ENCODE measurements at places on chromosomes 2 and 18.

GRCh38 chr18:32577561-32577960 lies 106.9 kb upstream of the GAREM1 start:
- DNase-seq = no peak

DNA sequence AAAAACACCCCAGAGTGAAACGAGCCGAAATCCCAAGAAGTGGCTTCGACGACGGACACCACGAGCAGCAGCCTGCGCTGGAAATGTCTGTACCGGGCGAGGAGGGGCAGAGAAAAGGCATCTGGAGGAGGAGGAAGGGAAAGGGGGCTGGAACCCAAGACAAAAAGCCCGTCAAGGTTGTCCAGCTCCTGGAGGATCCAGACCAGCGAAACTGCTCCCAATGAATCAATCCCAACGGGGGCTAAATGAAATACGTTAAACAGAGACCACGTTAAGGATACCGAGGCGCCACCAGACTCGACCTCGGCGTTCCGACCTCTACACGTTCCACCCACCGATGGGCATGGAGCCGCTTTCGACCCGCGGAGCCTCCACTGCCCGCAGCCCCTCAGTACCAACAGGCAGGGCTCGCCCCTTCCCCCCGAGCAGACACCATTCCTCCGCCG lies 400 bp downstream of the CCDC88A start:
- DNase-seq = peak; percentile 25

DNA sequence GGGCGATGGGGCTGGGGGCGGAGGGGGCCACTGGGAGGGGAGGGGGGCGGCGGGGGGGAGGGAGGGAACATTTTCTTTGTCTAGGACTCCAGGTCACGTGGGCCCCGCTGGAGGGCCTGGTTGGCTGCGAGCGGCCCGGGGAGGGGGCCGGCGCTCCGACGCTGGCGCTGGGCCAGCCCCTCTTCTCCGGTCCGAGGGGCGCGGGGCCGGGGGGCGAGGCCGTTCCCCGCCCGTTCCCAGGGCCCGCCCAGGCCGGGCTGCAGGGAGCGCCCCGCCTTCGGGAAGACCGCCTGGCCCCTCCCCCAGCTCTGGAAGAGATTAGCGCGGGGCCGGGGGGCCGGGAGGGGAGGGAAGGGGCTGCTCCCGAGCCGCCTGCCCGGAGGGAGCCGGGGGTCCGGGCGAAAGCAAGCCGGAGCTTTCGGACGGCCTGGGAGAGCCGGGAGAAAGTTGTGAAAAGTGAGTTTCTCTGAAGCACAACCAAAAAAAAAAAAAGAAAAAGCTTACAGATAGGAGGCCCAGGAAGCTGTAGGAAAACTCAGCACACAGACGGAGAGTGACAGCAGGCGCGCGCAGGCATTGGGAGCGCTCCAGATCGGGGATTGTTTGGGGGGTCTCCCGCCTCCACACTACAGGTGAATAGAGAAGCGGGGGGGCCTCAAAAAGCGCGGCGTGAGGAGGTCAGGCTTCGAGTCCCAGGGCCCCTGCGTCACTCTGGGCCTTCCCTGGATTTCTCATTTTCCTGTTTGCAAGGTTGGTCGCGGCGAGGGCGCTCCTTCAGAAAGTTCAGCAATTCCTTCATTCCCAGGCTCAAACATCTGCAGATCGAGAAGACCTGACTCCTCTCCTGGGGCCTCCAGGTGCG lies 84.1 kb upstream of the POMC start:
- no peak for DNase-seq

- DNase-seq = no peak
Observed at GRCh38 chr2:17208511-17208910, 309.7 kb downstream of the RAD51AP2 start.

DNA sequence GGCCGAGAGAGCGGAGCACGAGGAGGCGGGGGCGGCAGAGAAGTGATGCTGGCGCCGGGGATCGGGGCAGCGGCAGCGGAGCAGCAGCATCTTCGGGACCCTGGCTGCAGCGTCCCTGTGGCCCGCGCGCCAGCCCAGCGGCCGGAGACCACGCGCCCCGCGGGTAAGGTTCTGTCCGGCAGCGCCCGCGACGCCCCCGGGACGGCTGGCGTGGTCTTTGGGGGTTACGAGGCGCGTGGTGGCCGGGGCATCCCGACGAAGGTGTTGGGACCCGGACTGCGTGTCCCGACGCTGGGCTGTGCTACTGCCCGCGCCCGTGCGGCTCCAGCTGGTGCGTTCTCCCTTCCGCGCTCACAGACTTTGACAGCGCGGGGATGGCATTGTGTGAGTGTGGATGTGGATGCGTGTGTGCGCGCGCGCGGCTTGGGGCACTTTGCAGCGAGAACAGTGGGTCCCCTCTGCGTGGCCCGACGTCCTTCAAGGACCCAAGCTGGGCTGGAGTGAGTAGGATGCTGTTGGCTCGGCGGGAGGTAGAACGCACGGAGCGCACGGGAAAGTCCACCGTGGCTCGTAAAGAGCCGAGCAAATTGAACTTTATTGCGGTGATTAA lies 405.0 kb downstream of the XIRP2 start:
- no peak for DNase-seq

DNA sequence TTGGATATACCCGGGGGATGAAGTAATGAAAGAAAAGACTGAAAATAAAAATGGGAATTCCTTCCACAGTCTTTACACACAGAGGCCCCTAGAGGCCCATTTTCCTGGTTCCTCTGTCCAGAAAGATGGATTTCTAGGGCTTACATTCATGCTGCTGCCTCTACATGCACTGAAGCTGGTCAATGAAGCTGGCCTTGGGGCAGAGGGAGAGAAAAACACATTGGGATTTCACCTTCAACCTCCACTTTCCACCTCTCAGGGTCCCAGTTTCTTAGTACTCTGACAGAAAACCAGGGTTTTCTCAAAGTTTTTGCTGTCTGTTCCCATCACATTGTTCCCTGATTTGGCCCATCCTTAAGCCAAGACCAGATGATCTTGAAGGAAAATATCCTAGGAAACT lies 154.6 kb upstream of the ZSWIM2 start:
- no peak for DNase-seq

- no peak for DNase-seq
Observed at GRCh38 chr2:7586898-7587297, 669.7 kb downstream of the RNF144A start.

GRCh38 chr18:27075828-27076227 lies 109.3 kb downstream of the CHST9 start:
- no peak for DNase-seq

DNA sequence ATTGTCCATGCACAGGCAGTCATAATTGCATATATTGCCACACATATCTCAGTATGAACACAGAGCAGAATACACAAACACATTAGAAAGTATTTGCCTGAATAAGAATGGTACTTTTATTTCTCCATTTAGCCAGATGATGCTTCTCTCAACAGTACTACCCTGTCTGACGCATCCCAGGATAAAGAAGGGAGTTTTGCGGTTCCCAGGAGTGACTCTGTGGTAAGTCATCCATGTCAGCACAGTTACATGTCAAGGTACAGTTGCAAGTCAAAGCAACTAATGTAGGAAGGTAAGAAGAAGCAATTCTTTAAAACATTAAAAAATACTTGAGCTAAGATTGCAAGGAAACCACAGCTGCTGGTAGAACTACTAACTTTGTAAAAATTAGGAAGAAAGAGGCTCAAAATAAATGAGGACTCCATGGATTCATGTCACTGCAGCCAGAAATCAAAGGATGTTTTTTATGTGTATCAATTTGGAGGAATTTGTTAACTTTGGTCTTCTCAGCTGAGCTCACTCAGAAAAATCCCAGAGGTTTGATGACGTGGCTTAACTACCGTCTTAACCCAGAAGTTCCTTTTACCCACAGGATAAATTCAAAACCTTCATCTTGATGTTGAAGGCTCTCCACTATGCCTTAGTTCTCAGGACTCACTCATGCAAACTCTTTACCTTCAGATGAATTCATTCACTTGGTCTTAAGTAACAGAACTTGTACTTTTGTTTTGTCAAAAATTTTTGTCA lies 130.3 kb downstream of the ARHGAP28 start:
- no peak for DNase-seq

GRCh38 chr18:1503847-1504246 lies 599.2 kb downstream of the ADCYAP1 start:
- DNase-seq = no peak

DNA sequence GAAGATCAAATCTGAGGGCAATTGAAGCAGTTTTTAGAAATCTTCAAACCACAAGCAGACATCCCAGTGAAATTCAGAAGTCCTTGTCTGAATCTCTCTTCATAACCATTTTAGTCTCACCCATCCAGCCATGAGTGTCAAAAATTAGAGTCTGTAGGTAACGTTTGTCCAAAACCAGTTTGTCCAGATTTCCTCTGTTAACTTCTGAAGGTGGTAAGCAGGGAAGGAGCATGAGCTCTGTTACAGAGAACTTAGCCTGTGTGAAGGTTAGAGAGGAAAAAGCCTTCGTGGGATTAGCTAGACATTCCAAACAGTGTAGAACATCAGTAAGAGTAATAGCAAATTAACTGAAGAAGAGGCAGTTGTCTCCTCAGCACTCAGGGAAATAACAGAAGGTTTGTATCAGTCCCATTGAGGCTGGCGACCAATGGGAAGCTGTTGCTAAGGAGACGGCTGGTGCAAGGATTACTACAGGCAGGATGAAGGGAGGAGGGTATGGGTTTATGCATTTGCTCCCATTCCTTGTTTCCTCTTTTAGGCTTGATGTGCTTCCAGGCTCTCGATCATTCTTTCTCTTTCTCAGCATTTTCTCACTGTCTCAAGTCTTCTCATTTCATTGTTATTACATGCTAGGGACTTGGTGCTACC lies 8.7 kb upstream of the GPR155 start:
- no peak for DNase-seq

GRCh38 chr2:152580714-152581113 lies 136.5 kb downstream of the PRPF40A start:
- DNase-seq = no peak

DNA sequence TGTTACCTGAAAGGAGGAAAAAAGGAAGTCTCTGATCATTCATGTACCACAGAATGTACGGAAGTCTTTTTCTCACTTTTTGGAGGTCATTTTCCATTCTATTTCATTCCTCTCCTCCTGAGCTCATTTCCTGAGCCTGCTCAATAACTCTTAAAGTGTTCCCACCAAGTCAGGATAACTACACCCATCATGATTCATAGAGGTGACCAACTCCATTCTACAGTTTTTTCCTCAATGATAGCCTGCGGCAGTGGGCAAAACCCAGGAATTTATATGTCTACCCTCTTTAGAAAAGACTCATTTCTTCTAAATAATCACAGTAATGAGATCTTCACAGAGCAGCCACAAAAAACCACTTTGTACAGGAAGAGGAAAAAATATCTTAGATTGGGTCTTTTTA lies 372.5 kb downstream of the RBM43 start:
- no peak for DNase-seq

DNA sequence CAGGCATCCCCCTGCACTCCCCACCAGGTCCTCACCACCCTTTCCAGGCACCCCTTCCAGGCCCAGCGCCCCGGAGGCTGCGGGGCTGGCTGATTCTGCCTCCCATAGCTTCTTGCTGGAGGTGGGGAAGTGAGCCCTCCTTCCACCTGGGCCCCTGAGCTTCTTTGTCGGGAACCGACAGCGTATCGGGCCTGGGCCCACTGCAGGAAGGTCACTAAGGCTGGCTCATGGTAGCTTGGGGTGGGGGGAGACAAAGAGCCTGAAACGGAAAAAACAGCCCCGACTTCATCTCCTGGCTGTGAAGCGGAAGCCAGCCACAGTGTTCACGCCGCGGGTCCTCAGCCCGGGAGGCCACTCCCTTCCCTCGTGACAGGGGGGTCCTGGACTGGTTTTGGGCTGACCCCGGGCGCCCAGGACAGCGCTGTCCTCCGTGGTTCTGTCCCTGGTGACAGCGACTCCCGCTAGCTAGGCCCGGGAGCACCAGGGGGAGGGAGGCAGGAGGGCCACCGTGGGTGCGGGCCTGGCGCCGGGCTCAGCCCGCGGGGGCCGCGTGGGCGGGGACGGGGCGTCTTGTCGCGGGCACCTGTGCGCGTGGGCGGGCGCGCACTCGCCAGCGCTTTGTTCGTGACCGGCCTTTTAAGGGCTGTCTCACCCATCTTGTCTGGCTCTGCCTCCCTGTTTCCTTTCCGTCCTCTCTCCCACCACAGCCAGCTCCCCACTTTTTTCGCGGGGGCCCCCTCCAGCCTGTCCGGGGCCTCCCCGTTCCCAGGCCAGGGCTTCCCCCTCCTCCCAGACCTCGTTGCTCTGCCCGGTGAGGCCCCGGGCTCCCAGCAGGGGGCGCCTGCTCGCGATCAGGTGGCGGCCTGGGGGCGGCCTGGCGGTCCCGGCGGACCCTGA lies 64.9 kb downstream of the DNMT3A start:
- DNase-seq = no peak

- DNase-seq = no peak
Observed at GRCh38 chr2:64946769-64947247, 42.4 kb upstream of the SLC1A4 start.

GRCh38 chr2:50957896-50958295 lies 74.0 kb downstream of the NRXN1 start:
- DNase-seq = no peak

DNA sequence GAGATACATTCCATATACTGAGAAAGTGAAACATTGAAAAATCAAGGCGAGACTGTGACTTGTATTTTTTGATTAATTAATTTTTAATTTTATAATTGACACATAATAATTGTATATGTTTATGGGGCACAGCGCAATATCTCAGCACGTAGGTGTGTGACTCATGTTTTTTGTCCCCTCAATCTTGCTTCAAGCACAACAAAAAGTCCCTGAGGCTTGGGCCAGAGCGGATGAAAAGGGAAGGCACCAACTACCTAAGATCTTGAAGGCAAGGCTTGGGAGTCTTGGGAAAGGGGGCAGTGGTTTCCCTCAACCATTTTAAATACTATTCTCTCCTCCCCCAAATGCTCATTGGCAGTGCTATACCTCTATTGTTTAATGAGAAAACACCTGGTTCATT lies 9.9 kb downstream of the SGPP2 start:
- DNase-seq = no peak

- no peak for DNase-seq
Observed at GRCh38 chr2:74499267-74499939, at the start of gene LBX2. TSS of gene LBX2 (minus strand) at chr2:74499603. CDS start at chr2:74499537, 66 bp downstream.

- peak; percentile 22 for DNase-seq
Observed at GRCh38 chr2:206011018-206011614, 74.9 kb downstream of the INO80D start.

DNA sequence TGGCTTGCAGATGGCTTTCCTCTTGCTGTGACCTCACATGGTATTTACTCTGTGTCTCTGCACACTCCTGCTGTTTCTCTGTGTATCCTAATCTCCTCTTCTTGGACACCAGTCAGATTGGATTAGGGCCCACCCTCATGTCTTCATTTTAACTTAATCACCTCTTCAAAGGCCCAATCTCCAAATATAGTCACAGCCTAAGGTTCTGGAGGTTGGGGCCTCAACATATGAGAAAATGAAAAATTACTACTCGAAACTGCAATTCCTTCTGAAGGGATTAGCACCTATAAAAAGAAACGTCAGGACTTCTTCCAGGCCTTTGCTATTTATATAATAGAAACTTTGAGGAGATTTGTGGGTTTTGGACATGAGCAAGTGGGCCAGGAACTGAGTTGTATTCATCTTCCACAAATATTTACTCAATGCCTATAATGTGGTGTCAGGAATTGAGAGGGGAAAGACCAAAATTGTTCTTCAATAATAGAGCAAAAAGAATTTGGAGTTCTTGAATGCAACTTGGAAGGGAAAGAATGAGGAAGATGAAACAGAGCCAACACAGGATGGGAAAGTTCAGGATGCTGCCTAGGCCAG lies 270.0 kb upstream of the FN1 start:
- no peak for DNase-seq
